ENCODE measurements at places on chromosomes 4 and X.

- no peak for DNase-seq
Observed at GRCh38 chrX:39840133-39840532, 257.6 kb downstream of the BCOR start.

- peak; percentile 94 for DNase-seq
Observed at GRCh38 chr4:2330091-2331042, 68.5 kb upstream of the MXD4 start.

DNA sequence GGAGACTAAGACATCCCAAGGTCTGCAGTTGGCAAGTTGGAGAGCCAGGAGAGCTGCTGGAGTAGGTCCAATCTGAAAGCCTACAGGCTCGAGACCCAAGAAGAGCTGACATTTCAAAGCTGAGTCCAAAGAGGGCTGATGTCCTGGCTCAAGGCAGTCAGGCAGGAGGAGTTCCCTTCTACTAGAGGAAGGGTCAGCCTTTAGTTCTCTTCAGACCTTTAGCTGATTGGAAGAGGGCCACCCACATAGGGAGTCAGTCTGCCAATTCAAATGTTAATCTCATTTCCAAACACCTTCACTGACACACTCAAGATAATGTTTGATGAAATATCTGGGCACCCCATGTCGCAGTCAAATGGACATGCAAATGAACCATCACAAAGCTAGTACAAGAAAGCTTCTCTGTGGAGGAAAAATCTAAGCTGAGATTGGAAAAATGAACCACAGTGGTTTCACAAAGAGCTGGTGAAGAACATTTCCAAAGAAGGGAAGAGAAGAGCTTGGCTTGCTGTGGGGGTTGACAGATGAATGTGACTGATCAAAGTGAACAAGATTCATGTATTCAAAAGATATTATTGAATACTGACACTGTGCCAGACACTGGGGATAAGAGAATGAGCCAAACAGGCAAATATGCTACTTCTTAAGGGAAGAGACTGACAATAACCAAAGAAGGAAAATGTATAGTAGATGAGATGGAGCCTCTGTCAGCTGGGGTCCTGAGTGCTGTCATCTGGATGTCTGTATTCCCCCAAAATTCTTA is 61.2 kb downstream of the STK32B start:
- DNase-seq: no peak

- no peak for DNase-seq
Observed at GRCh38 chr4:7158081-7158750, 34.1 kb upstream of the SORCS2 start.

DNA sequence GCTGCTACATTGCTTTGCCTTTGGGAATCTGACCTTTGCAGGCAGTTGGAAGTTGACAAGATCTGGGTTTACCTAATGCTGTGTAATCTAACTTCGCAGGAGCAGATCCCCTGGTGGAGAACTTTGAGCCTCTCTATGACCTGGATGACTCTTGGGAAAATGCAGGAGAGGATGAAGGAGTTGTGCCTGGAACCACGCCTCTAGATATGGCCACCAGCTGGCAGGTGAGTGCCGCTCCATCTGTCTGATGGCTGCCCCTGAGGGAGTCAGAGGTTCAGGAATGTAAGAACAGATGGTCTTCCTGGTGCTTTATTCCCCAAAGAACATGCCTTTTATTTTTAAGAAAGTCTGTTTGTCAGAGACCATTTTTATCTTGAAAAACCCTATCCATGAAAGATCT is 109.3 kb downstream of the NFKB1 start:
- DNase-seq: no peak

DNA sequence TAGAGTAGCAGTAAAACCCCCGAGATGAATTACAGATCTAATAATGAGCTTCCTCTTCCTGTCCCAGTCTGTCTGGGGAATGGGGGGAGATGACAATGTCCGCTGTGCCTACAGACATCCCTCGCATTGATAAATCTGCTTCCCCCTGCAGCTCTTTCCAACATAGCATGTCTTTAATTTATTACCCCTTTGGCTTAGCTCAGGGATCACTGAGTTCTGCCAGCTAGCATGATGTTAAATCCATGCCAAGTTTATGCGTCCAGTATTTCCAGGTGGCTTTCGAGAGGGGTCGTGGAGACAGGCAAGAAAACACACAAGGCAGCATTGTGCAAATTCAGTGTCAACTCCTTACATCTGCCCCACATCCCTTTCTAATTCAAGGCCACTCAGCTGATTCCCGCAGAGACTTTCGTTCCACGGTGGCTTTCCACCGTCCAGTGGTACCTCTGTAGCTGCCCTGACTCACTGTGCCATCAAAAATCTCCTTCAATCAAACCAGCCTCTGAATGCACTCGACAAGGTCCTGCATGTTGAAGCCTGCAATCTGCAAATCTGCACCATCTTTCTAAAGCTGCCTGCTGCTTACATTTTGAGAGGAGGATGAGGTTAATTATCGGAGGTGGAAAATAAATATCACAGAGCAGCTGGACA is 75.1 kb downstream of the MXRA5 start:
- no peak for DNase-seq

DNA sequence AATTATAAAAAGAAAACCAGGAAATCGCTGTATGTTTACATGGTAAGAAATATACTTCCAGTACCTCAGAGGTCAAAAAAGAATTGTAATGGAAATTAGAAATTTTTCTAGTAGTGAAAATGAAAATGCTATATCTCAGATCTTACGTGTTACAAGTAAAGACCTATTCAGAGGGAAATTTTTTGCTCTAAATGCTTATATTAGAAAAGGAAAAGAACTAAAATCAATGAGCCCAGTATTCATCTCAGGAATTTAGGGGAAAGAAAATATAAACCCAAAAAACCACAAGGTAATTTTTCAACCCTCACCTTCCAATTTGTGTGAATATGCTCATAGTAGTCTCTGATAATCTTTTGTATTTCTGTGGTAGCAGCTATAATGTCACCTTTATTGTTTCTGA is 145.6 kb downstream of the RAP1GDS1 start:
- DNase-seq: no peak
